Activated CD4-positive, CD25-positive, alpha-beta regulatory T cell treated with anti-CD3 and anti-CD28 coated beads, Interleukin-2, amount 50 U/mL, for 72 hours (primary cell): ENCODE measurements at places on chromosomes 12 and 14.

DNA sequence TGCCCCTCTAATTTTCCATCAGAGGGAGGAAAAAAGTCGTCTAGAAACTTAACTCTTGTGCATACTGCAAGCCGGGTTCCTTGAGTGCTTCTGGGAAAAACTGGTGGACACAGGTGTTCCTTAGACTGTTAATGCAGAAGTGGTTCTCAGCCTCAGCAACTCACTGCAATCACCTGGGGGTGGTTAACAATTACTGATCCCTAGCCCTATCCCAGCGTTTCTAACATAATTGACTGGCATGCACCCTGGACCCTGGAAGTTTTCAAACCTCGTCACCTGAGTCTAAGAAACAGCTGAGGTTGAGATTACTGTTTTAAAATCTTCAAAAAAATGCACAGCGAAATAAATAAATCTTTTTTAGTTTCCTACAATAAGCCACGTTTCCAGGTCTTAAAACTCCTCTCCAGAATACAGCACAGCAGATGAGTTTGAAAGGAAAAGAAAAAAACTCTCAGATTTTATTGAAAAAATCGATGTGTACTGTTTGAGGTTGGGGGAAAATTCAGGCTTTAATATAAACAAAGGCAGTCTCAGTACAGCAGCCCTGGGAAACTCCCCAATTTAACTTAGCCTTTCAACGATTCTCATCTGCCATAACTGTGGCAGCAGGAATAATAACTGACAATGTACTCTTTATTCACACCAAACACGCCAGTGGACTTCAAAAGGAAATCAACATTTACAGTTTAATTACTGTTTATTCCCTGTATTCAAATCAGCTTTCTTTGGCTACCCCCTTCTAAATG, 45.4 kb downstream of the PHLDA1 start:
- DNase-seq: no peak

DNA sequence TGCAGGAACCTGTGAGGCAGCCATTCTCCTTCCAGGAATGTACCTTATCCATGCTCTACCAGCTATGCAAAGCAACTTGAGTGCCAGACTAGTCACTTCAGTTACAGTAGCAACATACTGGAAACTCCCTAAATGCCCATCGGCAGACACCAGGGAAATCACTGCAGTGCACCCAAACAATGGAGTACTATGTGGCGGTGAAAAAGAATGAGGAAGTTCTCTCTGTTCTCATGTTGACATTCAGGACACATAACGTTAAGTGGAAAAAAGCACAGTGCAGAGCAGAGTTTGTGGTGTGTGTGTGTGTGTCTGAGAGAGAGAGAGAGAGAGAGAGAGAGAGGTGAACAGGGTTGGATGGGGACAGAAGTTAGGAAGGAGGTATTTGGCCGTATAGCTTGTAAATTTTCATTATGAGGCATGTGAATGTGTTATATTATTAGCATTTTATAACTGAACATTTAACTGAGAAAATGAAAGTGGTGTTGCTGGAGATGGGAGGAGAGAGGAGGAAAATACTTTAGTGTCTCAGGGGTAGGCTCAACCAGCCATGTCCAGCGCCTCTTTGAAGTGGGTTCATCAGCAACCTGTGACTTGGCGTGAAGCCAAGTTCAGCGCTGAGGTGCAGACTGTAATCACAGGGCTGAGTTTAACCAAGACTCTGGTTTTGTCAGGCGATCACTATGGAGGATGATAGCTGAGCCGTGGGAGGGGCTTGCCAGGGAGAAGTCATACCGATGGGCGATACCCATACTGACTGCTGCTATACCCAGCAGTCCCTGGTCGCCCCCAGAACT, 17.3 kb downstream of the TNFAIP2 start:
- no peak for DNase-seq

GRCh38 chr12:93440043-93440835, 1.5 kb downstream of the UBE2N start:
- DNase-seq: no peak

GRCh38 chr14:92990456-92991430, 67.8 kb downstream of the CHGA start:
- DNase-seq: no peak

DNA sequence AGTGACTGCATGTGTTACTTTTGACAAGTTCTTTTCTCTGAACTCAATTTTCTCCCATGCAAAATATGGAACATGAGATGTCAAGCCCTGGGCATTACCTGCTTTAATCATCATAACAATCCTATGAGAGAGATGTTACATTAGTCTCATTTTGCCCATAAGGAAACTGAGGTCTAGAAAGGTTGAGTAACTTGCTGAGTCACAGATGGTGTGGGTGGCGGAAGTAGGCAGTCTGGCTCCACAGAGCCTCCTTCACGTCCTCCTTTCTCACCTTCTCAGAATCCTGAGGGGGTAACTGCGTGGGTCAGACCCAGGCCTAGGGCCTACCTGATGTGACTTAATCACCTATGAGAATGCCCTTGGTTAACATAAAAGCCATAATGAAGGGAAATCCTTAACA, 50.7 kb downstream of the TMTC1 start:
- no peak for DNase-seq

DNA sequence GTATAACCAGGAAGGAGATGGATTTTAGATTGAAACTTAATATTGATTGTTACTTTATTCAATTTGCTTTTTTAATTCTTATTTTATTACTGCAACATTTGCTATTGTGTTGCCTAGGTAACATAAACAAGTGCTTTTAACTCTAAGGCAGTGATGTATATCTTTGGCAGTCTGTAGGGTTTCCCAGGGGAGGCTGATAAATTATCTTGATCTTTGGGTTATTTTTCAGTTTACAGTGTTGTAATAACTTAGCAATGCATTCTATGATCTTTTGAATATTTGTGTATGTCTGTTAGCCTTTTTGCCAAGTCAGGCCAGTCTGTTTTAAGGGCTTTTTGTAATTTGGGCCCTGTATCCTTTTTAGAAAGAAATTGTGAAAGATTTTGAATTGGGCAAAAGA, 7.8 kb upstream of the DTD2 start:
- DNase-seq: no peak

- DNase-seq: no peak
Measured at GRCh38 chr14:85516239-85517113, 13.5 kb upstream of the FLRT2 start.

DNA sequence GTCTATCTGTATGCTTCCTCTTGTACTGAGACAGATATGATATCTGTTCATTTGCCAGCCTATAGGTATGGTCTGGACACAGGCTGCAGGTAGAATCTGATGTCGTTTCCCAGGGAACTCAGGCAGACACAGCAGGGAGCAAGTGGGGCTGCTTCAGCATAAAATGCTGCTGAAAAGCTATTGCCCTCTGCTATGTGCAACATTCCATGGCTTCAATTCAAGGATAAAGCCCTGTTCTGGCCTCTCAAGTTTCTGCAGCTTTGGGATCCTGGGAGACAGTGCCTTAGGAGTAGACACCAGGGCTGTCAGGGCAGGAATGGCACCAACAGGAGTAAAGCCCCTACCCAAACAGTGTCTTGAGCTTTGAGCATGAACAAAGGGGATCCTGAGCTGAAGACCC, 173.5 kb downstream of the SLC41A2 start:
- no peak for DNase-seq

DNA sequence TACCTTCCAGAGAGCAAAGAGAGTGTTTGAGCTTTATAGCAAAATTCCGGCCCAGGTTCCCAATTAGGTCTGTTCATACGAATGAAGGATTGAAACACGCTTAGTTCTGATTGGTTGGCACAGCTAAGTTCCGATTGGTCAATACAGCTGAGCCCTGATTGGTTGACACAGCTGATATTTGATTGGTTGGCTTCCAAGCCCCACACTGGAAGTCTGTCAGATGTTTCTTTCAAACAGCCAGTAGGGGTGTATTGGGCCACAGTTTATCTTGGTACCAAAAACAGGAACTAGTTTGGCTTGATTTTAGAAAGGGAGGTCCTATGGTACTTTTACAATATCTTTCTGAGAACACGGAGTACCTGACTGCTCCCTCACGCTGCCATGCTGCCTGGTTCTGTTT, 93.4 kb downstream of the CAND1 start:
- no peak for DNase-seq

GRCh38 chr12:92848740-92849139, 80.4 kb downstream of the EEA1 start:
- no peak for DNase-seq

DNA sequence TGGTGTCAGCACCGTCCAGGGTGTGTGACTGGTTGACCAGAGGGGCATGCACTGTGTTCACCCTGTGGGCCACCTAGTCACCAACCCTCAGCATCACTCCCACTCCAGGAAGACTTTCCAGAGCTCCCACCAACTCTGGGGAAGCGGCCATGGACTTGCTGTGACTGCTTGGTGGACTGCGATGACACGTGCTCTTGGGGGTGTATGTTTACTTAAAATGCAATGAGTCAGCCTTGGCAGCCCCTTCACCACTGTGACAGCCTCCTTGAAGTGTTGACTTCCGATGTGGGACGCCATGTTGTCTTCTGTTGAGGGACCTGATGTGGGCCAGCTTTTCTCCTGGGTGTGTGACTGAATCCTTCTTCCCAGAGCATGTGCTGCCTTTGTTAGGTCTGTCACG, 151.1 kb upstream of the RTL1 start:
- DNase-seq: no peak

- DNase-seq: no peak
Measured at GRCh38 chr12:182381-182892, 31.5 kb downstream of the SLC6A12 start.

GRCh38 chr12:43325786-43326185, 226.2 kb downstream of the ADAMTS20 start:
- no peak for DNase-seq

DNA sequence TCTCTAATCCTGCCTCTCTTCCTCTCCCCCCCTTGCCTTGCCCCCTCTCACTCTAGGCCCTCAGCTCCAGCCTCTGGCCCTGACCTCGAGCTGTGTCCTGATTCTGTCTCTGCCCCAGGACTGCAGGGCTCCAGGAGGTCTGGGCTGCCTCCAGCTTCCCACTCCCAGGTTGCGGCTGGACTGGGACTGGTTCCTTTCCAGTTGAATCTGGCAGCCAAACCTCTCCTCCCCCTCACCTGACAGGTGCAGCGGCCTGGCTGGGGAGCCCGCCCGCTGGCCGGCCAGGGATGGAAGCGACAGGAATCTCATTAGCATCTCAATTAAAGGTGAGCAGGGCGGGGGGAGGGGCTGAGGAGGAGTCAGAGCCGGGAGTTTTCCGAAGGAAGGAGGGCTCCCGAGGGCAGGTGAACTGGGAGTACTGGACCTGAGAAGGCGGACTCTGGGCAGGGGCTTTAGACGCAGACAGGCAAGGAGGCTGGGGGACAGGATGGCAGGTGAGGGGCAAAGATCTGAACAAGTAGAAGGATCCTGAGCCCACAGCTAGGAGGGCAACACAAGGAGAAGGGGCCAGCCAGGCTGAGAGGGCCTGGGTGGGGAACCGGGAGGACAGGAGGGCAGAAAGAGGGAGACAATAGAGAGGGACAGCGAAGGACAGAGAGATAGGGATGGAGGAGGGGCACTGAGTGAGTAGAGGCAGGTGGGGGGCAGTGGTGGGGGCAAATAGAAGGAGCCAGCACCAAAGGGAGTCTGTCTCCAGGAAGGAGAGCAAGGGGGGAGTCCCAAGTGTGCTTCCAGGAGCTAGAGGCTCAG, at the start of gene SCNN1A:
TSS of gene SCNN1A (minus strand) at position 295 of the 810 bp plus-strand sequence. CDS start 780 bp downstream, outside the sequence.
- DNase-seq: no peak

- DNase-seq: no peak
Measured at GRCh38 chr12:71756054-71756690, 1.5 kb downstream of the RAB21 start.

GRCh38 chr12:65602610-65603295, 221.5 kb upstream of the HMGA2 start:
- no peak for DNase-seq

- DNase-seq: no peak
Measured at GRCh38 chr12:63802012-63802608, 22.4 kb downstream of the RXYLT1 start.

- no peak for DNase-seq
Measured at GRCh38 chr12:68871921-68872320, 61.0 kb downstream of the CPM start.

- DNase-seq: no peak
Measured at GRCh38 chr14:85313560-85314207, 216.3 kb upstream of the FLRT2 start.

- no peak for DNase-seq
Measured at GRCh38 chr14:58826845-58827686, 189.3 kb downstream of the DACT1 start.
